ENCODE measurements at places on chromosomes 12 and 14.

DNA sequence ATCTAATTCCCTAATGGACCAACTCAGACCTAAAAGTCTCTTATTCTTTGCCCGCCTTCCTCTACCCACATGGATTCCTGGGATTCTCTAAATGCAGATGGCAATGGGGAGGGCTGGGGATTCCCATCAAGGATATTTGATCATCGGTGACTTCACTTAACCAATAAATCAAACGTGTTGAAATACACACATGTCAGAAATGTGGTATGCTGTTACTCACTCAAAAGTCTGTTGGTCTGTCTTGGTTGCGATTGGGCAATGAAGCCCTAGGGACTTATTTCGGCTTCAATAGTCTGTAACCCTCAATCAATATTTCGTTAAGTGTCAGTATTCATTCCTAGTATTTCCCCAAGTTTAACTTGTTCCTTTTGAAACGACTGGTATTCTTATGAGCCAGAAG lies 117.2 kb upstream of the DIO3 start:
- DNase-seq = no peak

GRCh38 chr12:15672671-15673270 lies 116.4 kb downstream of the EPS8 start:
- DNase-seq = no peak

GRCh38 chr12:6361834-6362233 lies 13.5 kb downstream of the SCNN1A start:
- DNase-seq = peak; percentile 68

GRCh38 chr12:66065150-66065549 lies 65.4 kb downstream of the LLPH start:
- DNase-seq = no peak

DNA sequence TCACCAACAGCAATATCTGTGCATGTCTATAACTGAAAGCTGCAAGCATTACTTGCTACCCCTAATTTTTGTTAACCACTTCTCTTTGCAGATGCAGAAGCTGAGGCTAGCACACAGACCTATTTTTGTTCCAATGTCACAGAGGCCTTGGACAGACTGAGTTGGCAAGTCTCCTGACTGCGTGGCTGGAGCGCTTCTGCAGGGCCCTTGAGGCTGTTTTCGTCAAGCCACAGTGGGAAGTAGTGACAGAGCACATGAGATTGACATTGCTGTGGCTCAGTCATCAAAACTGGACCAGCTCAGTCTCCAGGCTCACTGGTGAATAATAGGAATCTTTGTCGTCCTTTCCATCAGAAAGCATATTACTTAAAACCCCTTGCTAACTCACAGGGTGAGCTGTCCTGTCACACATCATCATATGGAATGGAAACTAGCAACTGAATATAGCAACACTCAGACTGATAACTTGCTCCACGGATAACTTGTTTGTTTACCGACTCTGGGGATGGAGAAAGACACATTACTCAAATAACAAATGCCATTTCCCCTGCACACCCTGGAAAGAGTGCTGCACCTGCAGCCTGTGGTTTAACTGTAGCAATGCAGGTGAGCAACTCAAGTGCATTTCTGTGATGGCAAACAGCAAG lies 43.6 kb upstream of the DDX11 start:
- no peak for DNase-seq

DNA sequence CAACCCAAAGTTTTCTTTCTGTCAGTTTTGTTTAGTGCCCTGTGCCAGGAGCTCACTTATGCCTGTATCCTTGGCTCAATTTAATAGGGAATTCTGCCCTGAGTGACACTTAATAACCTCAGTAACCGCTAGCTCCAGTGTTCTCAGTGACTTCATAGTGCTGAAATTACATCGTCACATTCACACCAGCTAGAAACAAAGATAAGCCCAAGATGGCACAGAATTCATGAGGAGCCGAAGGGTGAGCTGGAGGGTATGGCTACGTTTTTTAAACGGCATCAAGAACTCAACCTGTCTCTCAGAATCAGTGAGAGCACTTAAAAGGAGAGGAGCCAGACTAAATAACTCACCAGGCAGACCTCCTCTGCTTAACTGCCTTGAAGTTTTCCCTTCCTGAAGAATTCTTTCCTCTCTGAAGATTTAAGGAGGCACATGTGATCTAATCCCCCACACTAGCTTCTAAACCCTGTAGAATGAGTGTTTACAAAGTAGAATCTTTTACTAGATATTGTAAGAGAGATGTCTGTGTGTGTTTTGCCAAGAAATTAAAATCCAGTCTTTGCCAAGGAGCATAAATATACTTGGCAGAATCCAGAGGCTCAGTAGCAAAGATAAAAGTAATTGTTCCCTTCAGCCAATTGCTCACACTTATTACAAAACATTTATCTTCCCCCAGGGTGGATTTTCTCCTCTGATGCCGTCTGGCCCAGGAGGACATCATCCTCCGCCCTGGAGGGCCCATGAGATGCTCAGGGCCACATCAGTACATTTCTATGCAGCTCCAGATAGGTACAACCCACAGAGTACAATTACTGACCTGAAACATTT lies 37.3 kb downstream of the PTGER2 start:
- DNase-seq = peak; percentile 19

DNA sequence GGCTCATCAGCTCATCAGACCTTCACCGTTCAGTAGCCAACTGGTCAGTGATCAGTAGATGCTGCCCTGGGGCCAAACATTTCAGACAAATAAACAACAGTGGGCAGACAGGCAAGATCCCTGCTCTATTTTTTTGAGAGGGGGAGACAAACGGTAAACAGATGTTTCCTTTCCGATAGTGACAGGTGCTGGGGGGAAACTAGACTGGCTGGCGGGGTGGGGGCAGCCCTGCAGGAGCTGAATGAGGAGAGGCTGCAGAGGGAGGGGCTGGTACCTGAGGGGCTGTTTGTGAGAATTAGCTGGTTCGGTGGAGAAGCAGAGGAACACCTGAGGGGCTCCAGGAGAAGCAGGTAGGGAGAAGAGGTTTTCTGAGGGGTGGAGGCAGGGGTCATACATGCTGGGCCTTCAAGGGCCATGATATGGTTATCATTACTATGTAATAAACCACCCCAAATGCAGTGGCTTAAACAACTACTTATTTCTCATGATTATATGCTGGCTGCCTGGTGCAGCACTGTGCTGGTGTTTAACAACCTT lies 8.2 kb upstream of the GOLGA3 start:
- DNase-seq = no peak

- DNase-seq = no peak
These were observed 32.6 kb downstream of the WASHC3 start for GRCh38 chr12:102029141-102029540.

- no peak for DNase-seq
These were observed 143.6 kb downstream of the RGS6 start for GRCh38 chr14:72075649-72076334.

DNA sequence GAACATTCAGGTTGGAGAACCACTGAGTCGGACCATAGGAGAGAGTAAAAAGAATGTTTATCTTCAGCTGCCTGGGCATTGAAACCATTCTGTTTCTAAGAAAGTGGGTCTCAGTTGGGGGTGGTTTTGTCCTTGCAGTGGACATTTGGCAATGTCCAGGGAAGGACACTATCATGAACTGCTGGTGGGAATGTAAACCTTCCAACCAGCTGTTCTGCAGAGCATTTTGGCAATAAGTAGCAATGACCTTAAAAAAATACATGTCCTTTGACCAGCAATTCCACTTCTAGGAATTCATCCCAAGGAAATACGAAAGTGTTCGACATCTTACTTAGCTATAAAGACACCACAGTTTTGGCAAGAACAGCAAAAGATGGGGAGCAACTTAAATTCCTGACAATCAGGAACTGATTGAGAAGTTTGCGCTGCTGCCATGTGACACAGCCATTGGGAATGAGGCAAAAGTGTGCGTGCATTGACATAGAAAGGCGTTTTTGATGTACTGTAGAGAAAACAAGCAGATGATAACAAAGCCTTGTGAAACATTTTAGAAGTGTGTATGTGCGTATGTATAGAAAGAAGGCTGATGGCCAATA lies 82.9 kb upstream of the MAP1LC3B2 start:
- no peak for DNase-seq

DNA sequence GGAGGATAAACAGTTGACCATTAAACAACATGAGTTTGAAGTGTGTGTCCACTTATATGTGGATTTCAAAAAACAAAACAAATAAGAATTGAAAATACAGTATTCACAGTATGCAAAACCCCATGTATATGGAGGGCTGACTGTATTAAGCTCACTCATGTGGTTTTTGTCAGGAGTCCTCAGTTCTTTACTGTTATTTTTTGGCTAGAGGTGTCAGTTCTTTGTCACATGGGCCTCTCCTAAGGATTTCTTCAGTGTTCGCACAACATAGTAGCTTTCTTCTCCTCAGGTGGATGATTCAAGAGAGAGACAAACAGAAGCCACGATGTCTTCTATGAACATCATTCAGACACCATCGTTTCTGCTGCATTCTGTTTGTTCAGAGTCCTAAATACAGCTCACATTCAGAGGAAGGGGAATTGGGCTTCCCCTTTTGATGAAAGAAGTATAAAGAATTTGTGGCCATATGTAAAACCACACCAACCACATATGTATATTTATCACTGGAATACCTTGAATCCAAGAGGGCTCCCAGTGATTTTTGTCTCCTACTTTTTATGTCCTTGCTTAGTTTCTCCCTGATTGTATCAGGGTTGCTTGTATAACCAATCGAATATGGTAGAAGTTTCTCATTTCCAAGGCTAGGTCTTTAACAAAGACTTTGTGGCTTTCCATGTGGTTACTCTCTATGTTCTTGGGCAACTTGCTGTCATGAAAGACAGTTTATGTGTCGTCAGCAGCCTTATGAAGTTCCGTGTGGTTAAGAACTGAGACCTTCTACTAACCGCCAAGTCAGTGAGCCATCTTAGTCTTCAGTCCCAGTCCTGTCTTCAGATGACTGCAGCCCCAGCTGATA lies 18.9 kb downstream of the MNAT1 start:
- DNase-seq = peak; percentile 36

- no peak for DNase-seq
These were observed 31.7 kb downstream of the SMOC1 start for GRCh38 chr14:69910871-69911270.

DNA sequence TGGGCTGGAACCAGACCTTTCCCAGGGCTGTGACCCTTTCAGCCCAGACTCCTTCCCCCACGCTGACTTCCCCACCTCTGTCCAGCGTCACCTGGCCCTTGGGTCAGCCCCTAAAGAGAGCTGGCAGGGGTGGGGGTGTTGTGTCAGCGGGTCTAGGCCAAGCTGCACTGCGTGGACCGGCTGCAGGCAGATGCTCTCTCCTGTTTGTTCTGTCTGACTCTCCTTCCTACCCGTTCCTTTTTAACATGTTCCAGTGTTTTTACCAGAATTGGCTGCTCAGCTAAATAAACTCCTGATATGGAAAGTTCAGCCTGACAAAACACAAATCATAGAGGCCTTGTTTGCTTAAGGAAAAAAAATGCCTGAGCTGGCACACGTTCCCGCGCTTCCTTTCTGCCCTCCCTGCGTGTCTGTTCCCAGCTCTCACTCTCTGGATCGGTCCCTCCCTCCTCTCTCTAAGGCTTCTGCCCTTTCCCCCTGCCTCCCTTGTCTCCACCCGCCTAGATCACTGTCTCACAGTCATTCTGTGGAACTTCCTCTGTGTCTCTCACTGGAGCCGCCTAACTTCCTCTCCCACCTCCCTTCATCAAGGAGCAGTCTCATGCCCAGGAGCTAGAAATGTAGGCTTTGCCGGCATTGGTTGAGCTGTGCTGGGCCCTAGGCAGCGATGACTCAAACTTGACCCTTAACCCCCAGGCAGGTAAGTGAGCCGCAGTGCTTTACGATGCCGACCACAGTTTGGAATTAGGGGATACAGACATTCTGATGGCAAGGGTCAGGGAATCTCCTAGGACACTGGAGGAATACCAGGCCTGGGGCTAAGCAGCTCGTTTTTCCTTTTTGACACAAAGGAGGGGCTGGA lies 15.5 kb upstream of the MLXIP start:
- no peak for DNase-seq

- no peak for DNase-seq
These were observed 546.2 kb upstream of the ATP2B1 start for GRCh38 chr12:90254796-90255195.

GRCh38 chr12:127716166-127716565 lies 550.8 kb upstream of the TMEM132C start:
- DNase-seq = no peak

- no peak for DNase-seq
These were observed 21.9 kb upstream of the SLC15A5 start for GRCh38 chr12:16299403-16299802.

GRCh38 chr14:57060276-57060955 lies 208.3 kb downstream of the EXOC5 start:
- DNase-seq = peak; percentile 3

Data from CD4-positive, alpha-beta T cell treated with Interleukin-17A for 4 hours (primary cell).